Activated CD4-positive, CD25-positive, alpha-beta regulatory T cell (primary cell): ENCODE measurements at places on chromosomes 5 and 9.

DNA sequence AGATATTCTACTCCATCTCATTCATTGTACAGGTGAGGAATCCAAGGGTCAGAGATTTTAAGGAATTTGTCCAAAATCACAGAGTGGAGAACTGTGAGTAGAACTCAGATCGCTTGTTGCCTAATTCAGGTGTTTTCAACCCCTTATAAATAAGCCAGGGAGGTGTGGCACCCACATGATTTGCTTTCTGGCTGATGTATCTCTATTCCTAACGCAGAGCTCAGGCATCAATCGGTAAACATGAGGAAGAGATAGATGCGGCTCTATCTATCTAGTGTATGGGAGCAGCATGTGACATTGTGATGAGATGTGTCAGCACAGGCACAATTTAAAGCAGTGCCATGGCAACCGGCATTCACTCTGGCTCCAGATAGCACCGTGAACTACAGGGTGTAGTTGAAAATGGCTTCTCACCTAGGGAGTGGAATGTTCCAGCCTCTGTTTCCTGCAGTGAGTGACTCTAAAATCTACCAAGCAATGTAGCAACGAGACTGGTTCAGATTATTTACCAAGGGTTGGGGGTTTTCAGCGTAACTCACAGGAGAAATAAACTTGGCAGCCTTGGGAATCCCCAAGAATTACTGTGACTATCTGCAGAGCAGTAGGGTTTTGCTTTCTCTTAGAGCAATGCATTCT, 53.4 kb upstream of the SUB1 start:
- DNase-seq = no peak

GRCh38 chr5:90494043-90494442, 19.4 kb downstream of the POLR3G start:
- no peak for DNase-seq

GRCh38 chr5:178854284-178854683, 5.5 kb upstream of the ZNF354B start:
- DNase-seq = no peak

DNA sequence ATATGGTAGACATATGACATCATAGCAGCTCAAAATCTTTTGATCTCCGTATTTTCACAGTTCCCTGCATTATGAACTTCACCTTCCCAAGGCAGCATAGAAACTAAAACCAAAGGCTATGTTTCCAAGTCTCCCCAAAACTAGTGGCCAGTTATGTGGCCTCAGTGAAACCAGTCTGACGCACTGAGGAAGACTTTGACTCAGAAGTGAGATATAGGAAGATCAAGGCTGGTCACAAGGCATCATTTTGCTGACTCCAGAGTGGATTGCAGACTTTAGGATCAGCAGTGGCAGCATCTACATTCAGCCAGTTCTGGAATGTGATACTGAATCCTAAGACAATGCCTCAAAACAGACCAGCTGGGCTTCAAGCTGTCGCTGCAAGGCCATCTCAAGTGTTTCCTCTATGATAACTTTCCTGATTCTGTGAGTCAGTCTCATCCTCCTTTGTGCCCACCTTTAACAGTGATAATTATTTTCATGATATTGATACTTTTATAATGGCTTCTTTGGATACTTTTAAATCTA, 34.4 kb upstream of the ELL2 start:
- no peak for DNase-seq

DNA sequence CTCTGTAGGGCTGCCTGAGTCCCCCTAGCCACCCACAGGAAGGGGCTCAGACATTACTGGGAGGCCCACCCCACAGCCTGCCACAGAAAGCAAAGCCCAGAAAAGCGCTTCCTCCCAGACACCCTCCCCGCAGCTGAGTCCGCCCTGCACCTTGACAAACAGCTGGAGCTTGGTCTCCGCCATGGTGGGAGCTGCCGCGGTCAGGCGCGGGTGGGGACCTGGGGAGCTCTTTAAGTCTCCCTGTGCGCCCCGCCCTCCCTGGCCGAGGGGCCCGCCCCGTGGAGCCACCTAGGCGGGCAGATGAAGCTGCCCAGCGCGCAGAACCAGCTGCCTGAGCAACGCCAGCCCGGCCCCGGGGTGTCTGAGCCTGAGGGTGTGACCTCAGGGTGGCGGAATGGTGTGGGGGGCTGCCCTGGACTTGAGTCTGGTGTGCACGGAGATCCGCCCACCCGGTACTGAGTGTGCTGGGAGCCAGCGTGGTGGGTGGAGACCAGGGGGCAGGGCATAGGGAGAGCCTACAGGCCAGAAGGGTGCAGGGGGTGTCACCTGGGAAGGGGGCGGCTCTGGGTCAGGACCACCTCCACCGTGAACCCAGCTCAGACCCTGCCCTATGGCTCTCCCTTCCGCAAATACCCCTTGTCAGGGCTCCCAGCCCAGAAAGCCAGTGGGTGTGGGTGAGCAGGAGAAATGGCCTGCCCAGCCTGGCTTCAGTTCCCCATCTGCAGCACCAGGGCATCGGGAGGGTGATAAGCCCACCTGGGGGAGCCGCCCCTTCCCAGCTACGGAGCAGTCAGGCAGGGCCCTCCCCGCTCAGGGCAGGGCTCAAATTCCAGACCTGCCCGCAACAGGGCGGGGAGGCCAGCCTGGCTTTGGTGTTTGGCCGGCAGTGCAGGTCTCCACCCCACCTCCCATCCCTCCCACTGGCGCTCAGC, at the start of gene CLIC3:
Gene CLIC3, minus strand, starts transcription at position 208 of the 932 bp plus-strand sequence. Its CDS starts 25 bp downstream, at position 183.
- no peak for DNase-seq

DNA sequence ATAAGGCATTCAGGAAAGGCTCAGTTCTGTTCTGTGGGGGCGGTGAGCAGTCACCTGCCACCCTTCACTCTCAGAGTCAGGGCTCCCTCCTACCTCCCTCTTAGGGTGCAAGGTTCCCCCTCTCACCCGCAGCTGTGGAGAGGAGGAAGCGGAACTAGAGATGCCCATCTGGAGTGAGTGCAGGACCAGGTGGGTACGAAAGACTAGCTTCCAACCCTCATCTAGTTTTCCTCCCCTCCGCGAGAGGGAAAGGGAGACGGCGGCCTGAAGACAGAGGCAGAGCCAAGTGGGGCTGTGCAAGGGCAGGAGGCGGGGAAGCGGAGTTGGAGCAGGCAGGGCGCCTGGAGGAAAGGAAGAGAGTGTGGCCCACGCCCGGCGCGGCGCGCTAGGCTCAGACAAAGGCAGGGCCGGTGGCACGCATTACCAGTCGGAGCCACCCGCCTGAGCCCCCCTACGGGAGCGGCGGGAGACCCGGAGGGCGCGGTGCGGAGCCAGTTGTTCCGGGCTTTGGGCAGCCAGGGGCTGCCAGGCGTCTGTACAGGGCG, 7.3 kb downstream of the PRR7 start:
- no peak for DNase-seq

DNA sequence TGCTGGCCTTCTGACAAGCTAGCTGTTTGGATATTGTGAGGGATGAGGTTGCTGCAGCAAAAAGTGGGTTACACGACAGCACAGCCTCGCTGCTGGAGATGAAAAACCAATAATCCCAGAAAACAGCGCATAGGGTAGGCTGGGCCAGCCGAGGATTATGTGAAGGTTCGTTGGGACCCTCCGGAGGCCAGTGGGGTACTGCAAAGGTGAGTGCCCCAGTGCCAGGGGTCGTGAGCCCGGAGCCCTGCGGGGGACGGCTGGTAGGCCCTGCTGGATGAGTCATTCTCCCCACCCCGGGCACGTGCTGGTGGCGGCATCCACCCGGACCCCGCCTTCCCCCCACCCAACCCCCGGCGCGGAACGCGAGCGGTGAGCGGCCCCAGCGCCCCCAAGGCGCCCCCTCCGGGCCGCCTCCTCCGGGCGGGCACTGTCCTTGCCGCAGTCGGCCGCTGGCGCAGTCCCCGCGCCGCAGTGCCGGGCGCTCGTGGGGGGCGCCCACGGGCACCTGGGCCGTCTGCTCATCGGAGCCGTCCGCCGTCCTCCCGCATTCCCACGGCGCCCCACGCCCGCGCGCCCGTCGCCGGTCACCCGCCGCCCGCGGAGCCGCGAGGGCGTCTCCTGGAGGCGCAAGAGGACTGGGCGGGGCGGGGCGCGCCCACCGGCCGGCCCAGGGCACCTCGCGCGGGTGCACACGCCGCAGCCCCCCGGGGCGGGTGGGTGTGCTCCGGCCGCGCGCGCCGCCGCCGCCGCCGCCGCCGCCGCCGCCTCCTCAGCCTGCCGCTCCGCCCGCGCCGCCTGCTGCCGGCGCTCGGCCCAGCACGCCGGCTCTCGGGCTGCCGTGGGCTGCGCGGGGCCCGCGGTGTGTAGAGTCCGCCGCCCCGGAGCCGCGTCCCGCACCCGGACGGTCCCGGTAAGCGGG, at the start of gene PHF24:
Gene PHF24, plus strand, starts transcription at position 794 of the 919 bp plus-strand sequence. CDS start 13,014 bp downstream, outside the sequence.
- no peak for DNase-seq

- no peak for DNase-seq
These were observed 1716.4 kb downstream of the EFNA5 start for GRCh38 chr5:105954341-105954740.

DNA sequence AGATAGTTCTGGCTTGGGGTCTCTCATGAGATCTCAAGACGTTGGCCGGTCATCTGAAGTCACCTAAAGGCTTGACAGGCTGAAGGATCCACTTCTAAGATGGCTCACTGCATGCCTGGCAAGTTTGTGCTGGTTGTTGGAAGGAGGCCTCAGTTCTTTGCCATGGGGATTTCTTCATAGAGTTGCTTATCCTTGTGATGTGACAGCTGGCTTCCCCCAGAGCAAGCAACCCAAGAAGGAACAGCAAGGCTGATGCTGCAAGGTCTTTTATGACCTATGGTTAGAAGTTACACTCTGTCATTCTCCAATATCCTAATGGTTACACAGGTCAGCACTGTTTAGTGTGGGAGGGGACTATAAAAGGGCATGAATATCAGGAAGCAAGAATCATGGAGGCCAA, 20.7 kb upstream of the GRPEL2 start:
- no peak for DNase-seq

- no peak for DNase-seq
These were observed 373.3 kb downstream of the ARHGEF28 start for GRCh38 chr5:73999297-73999696.

DNA sequence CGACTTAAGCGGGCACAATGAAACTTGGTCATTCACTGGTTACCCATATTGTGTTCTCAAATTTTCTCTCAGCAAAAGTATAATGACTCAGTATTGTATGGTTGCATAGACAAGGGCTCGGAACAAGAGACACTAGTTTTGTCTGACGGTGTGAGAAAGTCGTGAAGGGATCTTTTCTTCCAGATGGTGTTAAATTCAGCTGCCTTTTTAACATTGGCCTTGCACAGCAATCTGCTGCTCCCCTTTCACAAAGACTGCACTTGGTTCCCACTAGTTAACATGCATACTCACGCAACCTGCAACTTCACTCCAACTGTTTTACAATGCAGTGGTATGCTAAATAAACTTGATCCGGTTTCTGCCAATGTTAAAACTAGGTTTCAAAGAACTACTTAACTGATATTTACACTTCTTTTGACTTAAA, 219.2 kb downstream of the MEF2C start:
- no peak for DNase-seq

- no peak for DNase-seq
These were observed 57.6 kb downstream of the ANKRD55 start for GRCh38 chr5:56175488-56175887.

GRCh38 chr5:154109416-154110106, 70.8 kb downstream of the MFAP3 start:
- no peak for DNase-seq

- no peak for DNase-seq
These were observed 64.5 kb downstream of the ARSB start for GRCh38 chr5:78920604-78921003.

- no peak for DNase-seq
These were observed 13.9 kb downstream of the PLK2 start for GRCh38 chr5:58446024-58446423.

DNA sequence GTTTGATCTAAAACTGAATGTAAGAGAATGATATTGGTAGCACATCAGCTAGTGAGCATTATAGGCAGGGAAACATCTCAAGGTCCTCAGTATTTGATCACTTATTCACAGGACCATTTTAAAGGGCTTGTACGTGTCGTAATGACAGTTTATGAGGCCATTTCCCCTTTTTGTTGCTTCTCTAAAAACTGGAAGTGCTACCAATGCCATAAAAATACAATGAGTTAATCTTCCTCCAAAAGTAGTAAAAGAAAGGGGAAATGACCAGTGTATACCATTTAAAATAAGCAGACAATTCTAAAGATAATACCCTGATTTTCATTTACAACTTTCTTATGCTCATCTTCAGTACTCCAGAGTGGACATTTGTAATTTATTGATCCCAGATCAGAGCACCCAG, 285.8 kb upstream of the PCSK5 start:
- DNase-seq = no peak
